ENCODE measurements at places on chromosomes 4 and X.

DNA sequence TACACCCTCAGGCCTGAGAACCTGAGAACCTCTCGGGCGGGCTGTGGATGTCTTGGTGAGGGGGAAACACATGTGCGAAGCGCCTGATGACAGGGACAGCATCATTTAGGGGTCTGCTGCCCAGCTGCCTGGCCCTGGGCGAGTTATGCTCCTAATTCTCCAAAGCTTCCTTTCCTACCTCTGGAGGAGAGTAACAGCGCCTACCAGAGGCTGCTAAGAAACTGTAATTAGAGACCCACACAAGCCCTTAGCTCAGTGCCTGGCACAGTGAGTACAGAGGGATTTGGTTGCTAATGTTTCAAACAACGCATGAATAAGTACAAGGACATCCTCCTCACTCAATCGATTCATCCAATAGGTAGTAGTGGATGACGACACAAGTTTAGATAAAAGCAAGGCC, 40.4 kb downstream of the BCOR start:
- DNase-seq: no peak

GRCh38 chr4:119506806-119507205, 121.8 kb downstream of the PDE5A start:
- no peak for DNase-seq

DNA sequence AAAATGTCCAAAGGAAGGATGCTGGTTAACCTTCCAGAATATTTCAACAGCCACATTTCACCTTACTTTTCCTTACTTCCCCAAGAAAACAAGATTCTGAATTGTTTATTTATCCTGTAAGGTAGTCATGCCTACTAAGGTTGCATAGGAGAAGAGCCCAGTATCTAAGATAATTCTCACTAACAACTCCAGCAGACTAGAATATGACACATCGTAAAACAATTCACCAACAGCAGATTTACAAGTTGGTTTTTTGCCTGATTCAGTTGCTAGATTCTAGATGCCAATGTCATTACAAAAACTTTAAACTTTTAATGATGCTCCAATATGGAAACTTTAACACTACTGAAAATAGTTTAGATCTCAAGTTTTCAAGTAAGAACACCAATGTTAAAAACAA, 176.4 kb downstream of the IL13RA2 start:
- DNase-seq: no peak

- no peak for DNase-seq
Measured at GRCh38 chrX:31851761-31852160, 779.9 kb upstream of the FTHL17 start.

GRCh38 chr4:4672402-4672801, 130.6 kb upstream of the STX18 start:
- no peak for DNase-seq

- DNase-seq: no peak
Measured at GRCh38 chr4:150079081-150079581, 886 bp downstream of the DCLK2 start.

GRCh38 chr4:57371671-57372070, 261.5 kb upstream of the IGFBP7 start:
- no peak for DNase-seq

GRCh38 chr4:146283758-146284651, 69.7 kb downstream of the REELD1 start:
- no peak for DNase-seq

- no peak for DNase-seq
Measured at GRCh38 chr4:29805245-29805644, 914.9 kb upstream of the PCDH7 start.

- DNase-seq: no peak
Measured at GRCh38 chr4:17093481-17093880, 195.0 kb upstream of the LDB2 start.

- DNase-seq: no peak
Measured at GRCh38 chr4:52312722-52313121, 261.6 kb downstream of the SPATA18 start.

- no peak for DNase-seq
Measured at GRCh38 chrX:458631-459061, 71.9 kb upstream of the PPP2R3B start.

DNA sequence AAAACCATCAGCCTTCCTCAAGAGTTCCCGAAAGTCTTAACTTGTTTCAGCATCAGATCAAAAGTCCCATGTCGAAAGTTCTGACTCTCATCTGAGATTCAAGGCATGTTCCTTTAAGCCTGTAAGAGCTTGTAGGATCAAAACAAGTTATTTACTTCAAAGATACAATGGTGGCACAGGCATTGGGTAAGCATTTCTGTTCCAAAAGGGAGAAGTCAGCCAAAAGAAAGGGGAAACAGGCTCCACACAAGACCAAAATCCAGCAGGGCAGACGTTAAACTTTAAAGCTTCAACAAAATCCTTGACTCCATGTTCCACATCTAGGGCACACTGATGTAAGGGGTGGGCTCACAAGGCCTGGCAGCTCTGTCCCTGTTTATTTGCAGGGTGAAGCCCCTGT, 91.7 kb downstream of the FHDC1 start:
- no peak for DNase-seq

GRCh38 chr4:89708903-89709421, 128.0 kb downstream of the SNCA start:
- DNase-seq: no peak

GRCh38 chr4:109067508-109068235, 234.8 kb downstream of the COL25A1 start:
- DNase-seq: no peak

- DNase-seq: no peak
Measured at GRCh38 chr4:1376391-1376840, 29.4 kb downstream of the UVSSA start.

GRCh38 chr4:89438102-89438831, 130.7 kb upstream of the GPRIN3 start:
- DNase-seq: peak; percentile 14

GRCh38 chr4:155780775-155781174, 22.0 kb downstream of the GUCY1B1 start:
- DNase-seq: no peak

Data from stimulated activated CD8-positive, alpha-beta memory T cell treated with anti-CD3 and anti-CD28 coated beads, Interleukin-12 subunit alpha, Interleukin-12 subunit beta, amount 100 ng/mL, for 1 hour (primary cell).